Frontal cortex (tissue), 4 donors: ENCODE measurements at places on chromosomes 1 and 21. TPM values are rescaled to one million over a fixed set of nuclear protein-coding genes. Genes with fewer than 3 reads are reported as not detected.

The OR2M3 gene
- total RNA-seq = under 0.01 TPM

The AKIRIN1 gene
- total RNA-seq = 55.0 TPM

- no peak for DNase-seq
Observed at GRCh38 chr1:204211046-204211445, 2.7 kb downstream of the GOLT1A start.

GRCh38 chr21:42040411-42041180, 30.4 kb upstream of the ZBTB21 start:
- no peak for DNase-seq

- DNase-seq = no peak
Observed at GRCh38 chr1:65821386-65821785, 28.7 kb downstream of the PDE4B start.

DNA sequence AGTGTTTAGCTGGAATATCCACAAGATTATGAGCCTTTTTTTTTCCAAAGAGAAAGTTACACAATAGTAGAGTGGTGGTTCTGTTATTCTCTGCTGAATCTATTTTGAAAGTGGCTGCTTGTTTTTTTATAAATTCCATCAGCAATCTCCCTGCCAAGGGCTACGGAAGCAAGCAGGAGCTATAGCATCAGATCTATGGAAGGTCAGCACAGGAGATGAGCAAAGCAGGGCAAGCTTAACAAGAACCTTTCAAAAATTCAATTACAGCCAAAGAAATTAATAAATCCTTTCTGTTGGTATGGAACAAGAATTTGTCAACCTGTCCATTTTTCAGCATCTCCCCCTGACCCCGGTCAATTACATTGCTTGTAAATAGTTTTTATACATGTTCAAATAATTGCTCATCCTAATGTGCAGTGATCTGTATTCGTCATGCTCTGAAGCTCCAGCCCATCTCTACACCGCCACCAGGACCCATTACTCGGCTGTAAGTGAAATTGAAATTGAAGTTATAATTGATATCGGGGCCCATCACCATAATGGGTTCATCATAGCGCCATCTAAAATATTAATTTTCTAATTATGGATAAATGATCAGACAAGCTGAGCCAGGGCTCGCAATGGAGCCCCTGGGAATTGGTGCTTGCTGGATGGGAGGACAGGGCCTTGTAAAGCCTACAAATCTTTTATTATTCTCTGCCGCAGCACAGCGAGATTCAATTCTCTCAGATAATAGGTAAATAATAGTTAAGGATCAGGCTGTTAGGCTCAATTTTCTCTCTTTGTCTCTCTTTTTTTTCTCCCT, 215.1 kb downstream of the ATG4C start:
- DNase-seq = no peak
